Non-pigmented ciliary epithelial cell (primary cell): ENCODE measurements at places on chromosomes 6 and 20.

GRCh38 chr20:25461786-25462545, 54.5 kb downstream of the GINS1 start:
- DNase-seq: no peak

DNA sequence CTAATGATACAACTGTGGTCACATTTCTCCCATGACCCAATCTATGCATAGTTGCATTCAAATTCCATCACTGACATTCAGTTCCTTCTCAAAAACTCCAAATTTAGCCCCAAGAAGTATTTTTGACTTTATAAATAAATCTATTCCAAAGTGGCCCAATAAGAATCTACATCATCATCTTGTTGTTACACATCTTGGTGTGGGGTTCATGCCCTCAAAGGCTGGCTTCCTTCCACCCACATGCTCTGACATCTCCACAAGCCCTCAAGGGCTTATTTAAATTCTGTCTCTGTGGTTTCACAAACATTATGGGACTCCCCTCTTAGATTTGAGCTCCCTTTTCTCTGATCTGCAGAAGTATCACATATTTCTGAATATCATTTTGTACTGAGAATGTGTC, 585.3 kb upstream of the BTBD3 start:
- DNase-seq: no peak

DNA sequence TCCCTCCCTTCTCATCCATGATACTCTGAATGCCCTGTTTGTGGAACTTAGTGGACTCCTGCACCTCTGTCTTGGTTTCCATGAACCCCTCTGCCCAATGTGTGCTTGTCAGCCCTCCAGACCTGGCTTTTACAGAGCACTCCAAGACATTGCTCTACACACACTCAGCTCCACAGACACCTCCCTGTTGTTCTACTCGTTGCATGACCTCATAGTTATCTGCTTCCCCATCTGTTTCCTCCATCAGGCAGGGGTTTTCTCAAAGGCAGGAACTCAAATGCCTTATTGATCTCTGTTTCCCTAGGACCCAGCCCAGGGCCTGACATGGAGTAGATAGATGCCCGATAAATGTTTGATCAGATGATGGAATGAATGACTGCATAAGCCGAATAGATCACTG, 13.3 kb downstream of the PLCG1 start:
- DNase-seq: no peak

GRCh38 chr20:32929162-32929561, 70.4 kb downstream of the EFCAB8 start:
- no peak for DNase-seq

GRCh38 chr6:141183368-141183767, 949.4 kb upstream of the GJE1 start:
- no peak for DNase-seq

DNA sequence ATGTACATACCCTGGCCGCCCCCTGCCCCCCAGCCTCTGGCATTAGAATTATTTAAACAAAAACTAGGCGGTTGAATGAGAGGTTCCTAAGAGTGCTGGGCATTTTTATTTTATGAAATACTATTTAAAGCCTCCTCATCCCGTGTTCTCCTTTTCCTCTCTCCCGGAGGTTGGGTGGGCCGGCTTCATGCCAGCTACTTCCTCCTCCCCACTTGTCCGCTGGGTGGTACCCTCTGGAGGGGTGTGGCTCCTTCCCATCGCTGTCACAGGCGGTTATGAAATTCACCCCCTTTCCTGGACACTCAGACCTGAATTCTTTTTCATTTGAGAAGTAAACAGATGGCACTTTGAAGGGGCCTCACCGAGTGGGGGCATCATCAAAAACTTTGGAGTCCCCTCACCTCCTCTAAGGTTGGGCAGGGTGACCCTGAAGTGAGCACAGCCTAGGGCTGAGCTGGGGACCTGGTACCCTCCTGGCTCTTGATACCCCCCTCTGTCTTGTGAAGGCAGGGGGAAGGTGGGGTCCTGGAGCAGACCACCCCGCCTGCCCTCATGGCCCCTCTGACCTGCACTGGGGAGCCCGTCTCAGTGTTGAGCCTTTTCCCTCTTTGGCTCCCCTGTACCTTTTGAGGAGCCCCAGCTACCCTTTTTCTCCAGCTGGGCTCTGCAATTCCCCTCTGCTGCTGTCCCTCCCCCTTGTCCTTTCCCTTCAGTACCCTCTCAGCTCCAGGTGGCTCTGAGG, 7.6 kb downstream of the CDKN1A start:
- no peak for DNase-seq

DNA sequence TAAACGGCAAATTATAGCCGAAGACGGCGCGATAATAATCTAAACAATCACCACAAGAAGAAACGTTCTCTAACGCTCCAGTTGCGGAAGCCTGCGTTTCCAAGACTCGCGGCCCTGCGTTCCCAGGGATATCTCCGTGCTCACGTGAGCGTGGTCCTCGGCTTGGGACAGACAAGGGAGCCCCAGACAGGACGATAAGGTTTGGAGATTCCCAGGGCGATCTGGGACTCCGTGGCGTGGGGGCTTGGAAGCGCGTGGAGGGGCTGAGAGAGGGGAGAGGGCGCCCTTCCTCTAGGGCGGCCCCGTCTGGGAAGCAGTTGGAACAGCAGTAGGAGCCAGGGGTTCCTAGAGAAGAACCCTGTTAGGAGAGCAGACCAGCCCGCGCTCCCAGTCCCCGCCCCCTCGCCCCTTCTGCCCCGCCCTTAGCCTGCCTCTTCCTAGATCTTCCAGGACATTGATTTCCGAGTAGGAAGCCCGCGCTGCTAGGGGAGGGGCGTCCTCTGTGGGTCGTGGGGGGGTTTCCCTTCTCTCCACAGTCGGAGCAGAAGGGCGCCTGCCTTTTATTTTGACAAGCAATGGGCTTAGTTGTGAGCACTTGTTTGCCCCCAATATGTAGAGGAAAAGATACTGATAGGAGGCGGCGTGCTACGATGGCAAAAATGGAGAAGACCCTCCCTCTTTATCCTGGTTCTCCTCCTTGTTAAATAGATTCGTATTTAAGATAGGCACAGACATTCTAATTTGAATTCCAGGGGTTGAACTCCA, 10.6 kb downstream of the NRN1 start:
- no peak for DNase-seq

DNA sequence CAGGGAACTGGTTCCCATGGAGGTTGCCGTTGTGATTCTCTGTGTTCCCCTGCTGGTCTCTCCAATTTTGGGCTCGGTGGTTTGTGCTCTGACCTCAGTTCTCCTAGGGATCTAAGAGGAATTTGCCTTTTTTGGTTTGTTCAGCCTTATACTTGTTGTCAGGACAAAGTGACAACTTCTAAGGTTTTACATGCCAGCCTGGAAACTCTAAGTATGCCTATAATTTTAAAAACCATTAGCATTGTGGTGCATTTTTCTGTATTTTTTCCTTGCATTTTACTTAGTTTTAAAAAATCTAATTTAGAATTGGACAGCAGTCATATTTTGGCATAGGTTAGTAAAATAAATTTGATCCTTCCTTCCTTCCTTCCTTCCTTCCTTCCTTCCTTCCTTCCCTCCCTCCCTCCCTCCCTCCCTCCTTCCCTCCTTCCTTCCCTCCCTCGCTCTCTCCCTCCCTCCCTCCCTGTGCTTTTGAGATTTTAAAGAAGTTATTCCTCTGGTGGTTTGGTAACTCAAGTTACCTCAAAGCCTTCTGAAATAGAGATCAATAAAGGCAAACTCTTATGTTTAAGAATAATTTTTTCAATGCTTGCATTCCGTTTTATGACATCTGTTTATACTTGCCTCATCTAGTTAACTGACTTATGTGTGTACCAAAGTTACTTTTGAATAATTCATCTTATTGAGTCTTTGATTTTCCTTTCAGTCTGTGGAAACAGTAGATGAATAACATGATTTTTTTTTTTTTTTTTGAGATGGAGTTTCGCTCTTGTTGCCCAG, 141.3 kb upstream of the RGS17 start:
- DNase-seq: no peak

DNA sequence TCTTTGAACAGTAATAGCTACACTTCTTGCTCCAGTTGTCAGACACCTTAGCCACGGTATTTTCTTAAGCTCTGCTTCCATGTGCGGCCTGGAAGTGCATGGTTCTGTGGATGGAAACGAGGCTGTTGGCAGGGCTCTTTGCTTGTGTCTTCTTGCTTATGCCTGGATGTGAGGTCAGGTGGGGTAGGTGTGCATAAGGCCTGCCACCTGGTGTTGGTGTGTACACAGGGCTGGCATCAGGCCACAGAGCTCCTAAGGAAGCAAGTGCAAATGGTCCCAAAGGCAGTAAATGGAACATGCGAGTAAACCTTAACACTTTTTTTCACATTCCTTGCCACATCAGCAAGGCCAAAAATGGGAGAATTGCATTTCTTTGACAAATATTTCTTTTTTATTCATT, 158.1 kb upstream of the GMDS start:
- DNase-seq: no peak

GRCh38 chr20:24761220-24762065, 187.6 kb upstream of the CST7 start:
- DNase-seq: no peak

- no peak for DNase-seq
Measured at GRCh38 chr6:103799971-103800670, 1059.6 kb downstream of the HACE1 start.

DNA sequence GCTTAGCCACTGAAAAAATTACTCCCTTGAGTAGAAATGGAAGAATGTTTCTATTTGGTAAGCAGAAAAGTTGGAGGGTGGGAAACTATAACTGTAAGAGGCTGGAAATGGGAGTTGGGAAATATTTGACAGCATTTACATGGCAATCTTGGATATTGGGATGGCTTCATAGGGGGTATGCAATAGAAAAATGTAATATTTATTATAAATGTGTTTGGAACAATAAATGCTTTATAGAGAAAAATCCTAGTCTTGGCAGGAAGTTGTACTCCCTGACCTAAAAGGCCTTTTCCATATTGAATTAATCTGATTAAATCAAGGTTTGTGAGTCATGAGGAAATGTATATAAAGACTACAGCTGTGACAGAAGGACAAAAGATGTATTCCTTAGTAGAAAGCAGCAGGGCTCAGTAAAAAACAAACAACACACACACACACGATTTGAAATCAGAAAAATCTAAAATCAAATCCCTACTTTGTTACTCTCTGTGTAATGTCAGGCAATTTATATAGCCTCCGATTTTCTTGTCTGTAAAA, 272.3 kb downstream of the CD109 start:
- no peak for DNase-seq

- no peak for DNase-seq
Measured at GRCh38 chr6:31681135-31681671, 336 bp upstream of the LY6G5C start.

DNA sequence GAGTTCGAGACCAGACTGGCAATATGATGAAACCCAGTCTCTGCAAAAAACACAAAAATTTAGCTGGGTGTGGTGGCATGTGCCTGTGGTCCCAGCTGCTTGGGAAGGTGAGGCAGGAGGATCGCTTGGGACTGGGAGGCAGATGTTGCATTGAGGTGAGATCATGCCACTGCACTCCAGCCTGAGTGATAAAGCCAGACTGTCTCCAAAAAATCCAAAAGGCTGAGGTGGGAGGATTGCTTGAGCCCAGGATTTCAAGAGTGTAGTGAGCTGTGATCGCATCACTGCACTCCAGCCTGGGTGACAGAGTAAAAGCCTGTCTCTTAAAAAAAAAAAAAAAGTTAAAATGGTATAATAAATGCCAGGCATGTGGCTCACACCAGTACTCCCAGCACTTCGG, 1.3 kb upstream of the PTCRA start:
- DNase-seq: no peak

- no peak for DNase-seq
Measured at GRCh38 chr6:123875784-123876183, 72.1 kb downstream of the NKAIN2 start.

DNA sequence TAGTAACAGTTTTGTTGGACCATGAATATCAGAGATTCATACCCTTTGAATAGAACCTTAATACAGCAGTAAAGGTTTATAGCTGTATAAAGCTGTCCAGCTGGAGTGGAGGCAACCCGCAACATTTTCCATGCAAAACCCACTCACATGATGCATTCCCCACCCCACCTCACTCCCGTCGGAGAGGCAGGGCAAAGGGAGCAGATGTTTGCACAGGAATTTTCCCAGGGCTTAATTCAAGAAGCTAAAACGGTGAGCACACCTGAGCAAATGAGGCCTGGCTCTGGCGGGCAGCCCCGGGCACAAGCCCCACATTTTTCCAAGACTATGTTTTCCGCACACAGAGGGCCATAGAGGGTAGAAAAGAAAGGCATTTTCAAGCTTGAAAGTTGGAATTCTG, 191.7 kb downstream of the FOXC1 start:
- DNase-seq: no peak

- DNase-seq: no peak
Measured at GRCh38 chr6:157966589-157966977, 15.1 kb upstream of the SYNJ2 start.

DNA sequence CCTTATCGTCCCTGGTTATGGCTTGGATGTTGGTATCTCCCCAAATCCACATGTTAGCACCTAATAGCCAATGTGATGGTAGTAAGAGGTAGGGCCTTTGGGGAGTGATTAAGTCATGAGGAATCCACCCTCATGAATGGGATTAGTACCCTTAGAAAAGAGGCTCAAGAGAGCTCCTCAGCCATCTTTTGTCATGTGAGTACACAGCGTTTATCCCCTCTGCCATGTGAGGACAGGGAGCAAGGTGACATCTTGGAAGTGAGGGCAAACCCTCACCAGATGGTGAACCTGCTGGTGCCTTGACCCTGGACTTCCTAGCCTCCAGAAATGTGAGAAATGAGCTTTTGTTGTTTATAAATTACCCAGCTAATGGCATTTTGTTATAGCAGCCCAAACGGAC, 16.1 kb upstream of the SIRPB2 start:
- no peak for DNase-seq

DNA sequence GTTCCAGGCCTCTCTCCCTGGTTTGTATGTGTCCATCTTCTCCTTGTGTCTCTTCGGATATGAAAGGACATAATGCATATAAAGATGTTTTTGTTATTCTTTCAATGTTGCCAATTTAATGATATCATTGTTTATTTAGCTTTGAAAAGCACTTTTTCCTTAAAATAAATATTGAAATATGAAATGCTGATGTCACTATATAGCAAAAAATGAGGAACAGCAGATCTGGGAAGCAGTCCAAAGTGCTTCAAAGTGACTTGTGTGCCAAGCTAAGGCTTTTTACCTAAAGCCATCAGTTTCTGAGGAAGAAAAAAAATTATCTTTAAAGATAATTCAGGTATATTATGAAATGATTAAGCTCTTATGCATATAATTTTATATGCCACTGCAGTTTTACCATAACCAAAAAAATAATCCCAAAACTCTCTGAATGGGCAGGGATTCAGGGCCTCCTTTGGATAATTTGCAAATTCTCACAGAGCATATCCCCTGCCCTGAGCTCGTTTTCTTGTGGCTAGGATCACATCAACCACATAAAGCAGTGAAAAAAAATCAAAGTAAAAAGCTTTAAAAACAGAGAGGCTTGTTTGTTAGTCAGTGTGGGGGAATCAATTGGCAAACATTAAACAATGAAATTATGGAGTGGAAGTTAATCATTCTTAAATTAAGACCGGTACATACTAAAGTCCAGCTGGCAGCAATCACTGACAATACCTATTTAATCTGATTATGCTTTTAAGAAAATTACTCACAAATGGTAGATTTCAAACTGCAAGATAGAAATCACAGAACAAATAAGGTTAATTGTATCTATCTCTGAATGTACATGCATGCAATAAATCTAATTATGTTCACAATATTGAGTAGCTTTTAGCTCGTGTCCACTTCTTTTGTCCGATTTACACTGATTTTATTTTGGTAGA, 1027.9 kb upstream of the ADGRB3 start:
- no peak for DNase-seq

GRCh38 chr6:111612379-111612778, 6.7 kb upstream of the TRAF3IP2 start:
- DNase-seq: no peak
